ENCODE measurements at places on chromosomes 7 and 10.

DNA sequence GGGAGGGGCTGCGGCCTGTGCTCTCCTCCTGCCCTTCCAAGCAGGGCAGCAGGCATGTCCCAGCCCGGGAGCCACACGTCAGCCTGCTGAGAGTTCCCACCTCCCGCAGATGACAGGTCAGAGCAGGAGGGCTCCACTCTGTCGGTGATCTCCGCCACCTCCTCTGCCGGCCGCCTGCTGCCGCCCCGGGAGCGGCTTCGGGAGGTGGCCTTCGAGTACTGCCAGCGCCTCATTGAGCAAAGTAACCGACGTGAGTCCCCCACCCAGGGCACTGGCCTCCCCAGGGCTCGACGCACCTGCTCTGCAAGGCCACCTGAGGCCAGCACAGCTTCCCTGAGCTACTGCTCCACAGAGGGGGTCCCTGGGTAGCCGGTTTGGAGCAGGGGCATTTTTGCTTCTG, 9.4 kb downstream of the AP5Z1 start:
- no peak for DNase-seq

- peak; percentile 35 for DNase-seq
These were observed 24.2 kb downstream of the PWWP2B start for GRCh38 chr10:132420981-132421846.

DNA sequence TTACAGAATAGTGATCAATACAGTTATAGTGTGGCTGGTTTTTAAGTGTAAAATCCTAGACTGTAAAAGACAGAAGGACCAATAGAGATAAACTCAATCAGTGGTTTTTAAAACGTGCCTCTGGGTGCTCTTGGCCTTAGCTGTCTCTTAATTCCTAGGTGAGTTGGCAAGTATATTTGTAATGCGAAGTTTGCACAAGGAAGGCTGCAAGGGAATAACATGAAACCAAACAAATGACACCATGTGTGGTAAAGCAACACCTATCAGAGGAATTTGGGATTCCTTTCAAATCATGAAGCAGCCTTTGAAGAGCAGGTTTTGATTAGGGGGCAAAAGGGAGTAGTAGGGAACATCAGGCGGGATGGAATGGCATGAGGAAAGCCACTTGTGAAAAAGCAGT, 284.6 kb downstream of the INHBA start:
- DNase-seq: no peak

GRCh38 chr7:36972140-36972518, 247.8 kb upstream of the AOAH start:
- no peak for DNase-seq

- peak; percentile 9 for DNase-seq
These were observed 128.3 kb downstream of the GATA3 start for GRCh38 chr10:8182806-8183205.

All from CD4-positive, alpha-beta T cell treated with Interleukin-10 for 1 hour (primary cell).